ENCODE measurements at places on chromosomes 4 and X.

GRCh38 chrX:108722561-108722960 is 13.8 kb downstream of the IRS4 start:
- no peak for DNase-seq

DNA sequence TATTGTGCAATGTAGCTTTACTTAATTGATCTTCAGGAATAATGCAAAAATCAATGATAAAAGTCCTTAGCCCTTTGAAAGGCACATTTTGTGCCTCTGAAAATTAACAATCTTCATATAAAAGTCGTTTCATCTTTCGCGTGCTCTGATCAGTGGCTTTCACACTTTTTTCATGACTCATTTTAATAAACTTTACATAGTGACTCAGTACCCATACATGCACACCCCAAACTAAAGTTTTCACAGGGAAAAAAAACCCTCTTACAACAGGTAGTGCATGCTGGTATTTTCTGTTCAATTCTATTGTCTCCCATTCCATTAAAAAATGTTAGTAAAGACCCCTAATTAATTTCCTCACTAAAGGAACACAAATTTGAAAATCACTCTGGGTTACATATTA is 21.5 kb downstream of the RWDD4 start:
- no peak for DNase-seq

GRCh38 chrX:10677490-10677889 is 57.1 kb upstream of the MID1 start:
- DNase-seq: no peak

DNA sequence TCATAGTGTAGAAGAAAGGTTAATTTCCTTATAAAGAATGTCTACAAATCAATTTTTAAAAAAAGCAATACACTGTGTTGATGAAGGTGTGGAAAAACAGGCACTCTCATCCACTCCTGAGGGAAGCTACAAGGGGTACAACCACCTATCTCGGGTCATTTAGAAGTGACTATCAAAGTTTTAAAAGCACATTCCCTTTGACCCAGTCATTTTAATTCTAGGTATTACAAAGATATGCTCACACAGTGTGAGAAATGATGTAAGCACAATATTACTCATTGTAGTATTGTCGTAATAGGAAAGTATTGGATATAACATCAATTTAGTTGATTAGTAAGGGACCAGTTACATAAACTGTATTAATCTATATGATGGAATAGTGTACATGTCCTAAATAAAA is 7.4 kb upstream of the HCCS start:
- DNase-seq: no peak

DNA sequence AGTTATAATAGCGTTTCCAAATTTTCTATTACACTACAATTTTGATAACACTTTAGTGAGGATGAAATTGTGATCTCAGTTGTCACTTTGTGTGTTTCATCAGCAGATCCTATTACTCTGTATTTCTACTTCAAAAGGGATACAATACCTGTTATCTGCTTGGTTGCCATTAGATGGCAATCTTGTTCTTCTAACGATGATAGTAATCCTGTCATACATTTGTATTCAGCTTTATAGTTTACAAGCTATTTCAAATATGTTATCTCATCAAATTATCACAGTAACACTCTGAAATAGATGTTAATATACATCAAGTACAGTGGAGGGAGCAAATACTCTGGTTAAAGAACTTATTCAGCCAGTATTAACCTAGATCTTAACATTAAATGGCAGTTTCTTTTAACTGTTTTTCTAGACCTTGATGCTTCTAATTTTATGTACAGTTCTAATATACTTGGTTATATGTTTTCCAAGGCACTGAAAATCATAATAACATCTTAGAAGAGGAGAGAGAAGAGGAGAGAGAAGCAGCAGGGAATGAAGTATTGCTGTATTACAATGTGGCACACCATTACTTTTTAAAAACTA is 292.0 kb downstream of the CCSER1 start:
- DNase-seq: no peak

- no peak for DNase-seq
These were observed 6.7 kb downstream of the FLNA start for GRCh38 chrX:154367474-154368308.

GRCh38 chr4:24453951-24454350 is 130.4 kb downstream of the DHX15 start:
- DNase-seq: no peak

DNA sequence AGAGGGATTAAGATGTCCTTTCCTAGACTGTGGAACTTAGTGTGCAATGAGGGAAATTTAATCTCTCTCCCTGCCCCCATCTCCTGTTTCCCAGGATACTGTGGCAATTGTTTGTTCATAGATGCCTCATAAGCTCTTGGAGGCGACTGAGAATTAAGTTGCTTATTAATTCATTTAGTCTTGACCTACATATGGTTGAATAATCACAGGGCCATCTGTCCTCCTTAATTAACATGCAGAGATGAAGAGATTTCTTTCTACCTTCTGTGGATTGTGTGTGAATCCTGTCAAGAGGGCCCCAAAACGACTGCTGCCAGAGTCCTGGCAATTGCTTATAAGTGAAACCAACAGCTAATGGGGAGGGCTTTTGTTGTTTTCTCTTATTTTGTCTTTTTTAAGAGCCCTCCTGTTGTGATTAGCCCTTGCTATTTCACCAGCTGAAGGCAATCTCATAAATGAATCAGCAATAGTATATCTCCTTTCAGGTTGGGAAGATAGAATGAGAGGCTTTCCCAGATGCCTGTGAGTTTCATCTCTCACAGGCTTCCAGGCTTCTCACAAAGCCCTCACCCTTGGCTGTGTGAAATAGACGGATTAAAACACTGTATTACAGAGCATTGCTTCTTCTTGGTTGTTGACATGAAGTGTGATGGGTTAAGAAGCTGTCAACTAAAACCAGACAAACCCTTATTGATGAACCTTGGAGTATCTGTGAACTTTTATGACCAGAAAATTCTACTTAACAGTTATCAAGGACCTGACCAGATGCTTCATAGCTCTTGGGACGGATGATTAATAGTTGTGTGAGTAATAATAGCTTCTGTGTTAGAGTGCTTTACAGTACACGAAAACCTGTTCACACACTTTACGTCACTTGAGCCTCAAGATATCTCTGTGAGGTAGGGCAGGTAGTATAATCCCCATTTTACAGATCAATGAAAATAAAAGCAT is 58.5 kb downstream of the PGRMC2 start:
- DNase-seq: no peak

DNA sequence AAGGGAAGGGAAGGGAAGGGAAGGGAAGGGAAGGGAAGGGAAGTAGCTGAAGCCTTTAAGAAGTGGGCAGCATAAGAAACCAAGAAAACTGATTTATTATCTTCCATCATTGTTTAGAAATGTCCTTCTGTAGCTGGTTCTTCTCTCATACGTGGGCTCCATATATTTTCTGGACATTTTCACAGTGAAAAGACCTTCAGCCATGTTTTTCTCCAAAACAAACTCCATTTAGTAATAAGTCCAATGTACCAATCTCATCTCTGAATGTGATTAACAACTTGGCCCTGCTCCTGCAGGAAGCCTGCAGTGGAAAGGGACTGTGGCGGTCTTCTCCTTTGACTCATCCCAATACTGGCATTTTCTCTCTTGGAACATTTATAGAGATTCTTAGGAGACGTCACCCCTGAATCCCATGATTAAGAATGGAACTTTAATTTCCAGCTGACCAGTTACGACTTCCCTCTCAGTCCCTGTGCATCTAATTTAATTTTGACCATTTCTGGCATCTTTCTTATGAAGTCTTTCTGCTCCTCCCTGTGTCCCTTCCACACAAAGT is 96.6 kb upstream of the GUCY1A1 start:
- no peak for DNase-seq

GRCh38 chr4:75007891-75008290 is 75.0 kb downstream of the PARM1 start:
- no peak for DNase-seq

All from activated effector memory CD4-positive, alpha-beta T cell treated with anti-CD3 and anti-CD28 coated beads, Interleukin-2, amount 50 U/mL, for 16 hours (primary cell).